ENCODE measurements at places on chromosomes 4 and X.

- DNase-seq, result no peak
Observed at GRCh38 chrX:53711436-53711835, 24.9 kb upstream of the HUWE1 start.

GRCh38 chr4:95212692-95213091 is 336.1 kb downstream of the UNC5C start:
- no peak for DNase-seq

DNA sequence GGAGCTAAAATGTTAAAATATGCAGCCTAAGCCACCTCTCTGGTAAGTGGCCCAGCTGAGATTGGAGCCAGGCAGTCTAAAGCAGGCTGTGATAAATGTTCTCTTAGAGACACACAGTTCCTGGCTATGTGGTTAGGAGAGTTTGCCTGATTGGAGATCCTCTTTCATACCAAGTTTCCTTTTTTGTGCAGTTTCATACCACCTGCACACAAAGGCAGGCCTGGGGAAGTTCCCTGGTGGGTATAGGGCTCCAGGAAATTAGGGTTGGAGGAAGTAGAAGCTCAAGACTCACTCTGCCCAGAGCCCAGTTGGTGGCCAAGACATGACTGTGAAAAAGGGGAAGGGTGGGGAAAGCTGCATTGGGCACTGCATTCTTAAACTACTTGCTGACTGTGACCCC is 16.9 kb downstream of the CYBB start:
- DNase-seq, result no peak

DNA sequence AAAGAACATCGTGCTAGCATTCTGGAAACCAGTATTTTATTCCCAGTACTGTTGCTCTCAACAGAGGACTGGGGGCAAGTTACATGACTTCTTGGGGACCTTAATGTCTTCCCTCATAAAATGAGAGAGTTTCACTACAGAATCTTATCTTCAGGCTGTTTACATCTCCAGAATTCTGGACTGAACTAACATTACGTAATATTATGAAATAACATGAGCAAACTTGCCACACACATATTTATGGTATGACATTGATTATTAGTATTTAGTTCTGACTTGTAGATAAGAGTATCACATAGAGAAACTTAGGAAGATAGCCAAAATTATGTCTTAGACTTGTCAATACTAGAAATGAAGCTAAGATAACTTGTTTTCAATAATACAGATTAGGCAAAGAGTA is 68.0 kb downstream of the NFKB1 start:
- peak; percentile 75 for DNase-seq

GRCh38 chr4:161949946-161950725 is 213.7 kb downstream of the FSTL5 start:
- peak; percentile 76 for DNase-seq

DNA sequence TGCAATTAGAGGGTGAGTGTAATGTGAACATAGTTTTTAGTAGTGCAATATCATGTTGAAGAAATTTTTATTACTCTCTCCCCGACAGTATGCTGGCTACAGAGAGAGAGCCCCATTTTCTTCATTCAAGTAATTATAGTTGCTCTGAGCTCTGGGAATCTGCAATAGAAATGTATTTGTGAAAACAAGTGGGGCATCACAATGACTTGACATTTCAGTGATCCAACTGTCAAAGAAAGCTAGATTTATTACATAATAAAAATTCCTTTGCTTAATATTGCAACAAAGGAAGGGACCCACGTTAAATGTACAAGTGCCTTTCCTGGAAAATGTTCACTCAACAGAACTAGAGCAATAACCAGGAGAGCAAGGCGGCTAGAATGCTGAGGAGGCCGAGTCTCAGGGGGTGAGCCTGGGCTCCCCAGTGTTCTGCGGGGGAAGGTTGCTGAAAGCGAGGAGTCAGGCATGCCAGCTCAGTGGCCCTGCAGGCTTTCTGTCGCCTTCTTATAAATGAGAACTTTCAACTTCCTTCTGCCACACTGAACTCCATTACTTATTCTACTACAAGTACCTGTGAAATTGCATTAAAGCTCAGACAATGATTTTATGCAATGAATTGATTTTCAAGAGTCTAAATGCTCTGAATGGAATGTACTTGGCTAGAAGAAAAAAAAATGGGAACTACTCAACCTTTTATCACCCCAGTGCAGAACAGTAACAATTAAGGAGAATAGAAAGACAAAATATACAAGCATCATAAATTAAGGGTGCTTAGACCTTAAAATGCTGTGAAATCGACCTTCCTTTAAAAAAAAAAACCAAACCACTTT is 476.4 kb downstream of the AFF2 start:
- DNase-seq, result no peak

GRCh38 chrX:30620980-30621618 is 32.1 kb upstream of the GK start:
- peak; percentile 91 for DNase-seq

GRCh38 chr4:7857238-7857701 is 82.4 kb downstream of the AFAP1 start:
- peak; percentile 97 for DNase-seq

DNA sequence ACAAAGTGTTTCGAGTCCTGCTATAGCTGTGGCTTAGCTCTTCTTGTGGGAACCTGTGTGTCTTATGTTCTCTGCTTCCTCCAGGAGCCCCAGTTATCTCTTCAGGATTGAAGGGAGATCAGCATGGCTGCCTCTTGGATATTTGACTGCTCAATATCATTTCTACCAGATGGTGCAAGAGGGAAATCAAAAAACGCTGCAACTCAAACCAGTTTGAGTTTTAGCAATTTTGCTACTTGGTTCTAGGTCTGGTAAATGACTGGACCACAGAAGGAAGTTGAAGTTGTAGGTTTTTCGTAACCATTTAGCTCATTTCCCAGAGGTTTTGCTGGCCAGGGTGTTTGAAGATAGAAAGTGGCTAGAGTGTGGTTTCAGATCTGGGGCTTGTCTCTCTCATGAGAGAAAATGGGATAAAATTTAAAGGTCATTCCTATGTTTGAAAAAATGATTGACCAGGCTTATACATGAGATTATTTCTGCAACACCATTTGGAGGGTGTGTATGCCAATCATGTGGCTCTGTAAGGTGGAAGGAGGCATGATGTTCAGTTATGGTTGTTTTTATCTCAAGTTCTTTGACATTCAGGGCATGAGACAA is 210.4 kb downstream of the SPRY1 start:
- DNase-seq, result no peak

DNA sequence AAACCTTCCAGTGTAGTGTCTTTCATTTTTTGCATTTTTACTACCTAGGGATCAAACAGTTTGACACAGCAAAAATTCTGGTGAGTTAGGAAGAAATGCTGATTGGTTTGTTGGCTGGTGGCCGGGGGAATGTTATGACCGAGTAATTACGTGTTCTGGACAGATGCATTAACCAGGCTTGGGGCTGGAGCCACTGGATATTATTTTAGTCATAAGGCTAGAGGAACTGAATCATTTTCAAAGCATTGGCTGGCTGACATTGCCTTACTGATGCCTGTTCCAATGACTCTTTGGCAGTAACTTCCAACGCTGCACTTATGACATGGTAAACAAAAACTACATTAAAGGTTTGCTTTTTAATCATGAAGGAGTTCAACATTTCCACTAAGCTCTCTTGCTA is 84.6 kb downstream of the FBXO8 start:
- DNase-seq, result peak; percentile 89

DNA sequence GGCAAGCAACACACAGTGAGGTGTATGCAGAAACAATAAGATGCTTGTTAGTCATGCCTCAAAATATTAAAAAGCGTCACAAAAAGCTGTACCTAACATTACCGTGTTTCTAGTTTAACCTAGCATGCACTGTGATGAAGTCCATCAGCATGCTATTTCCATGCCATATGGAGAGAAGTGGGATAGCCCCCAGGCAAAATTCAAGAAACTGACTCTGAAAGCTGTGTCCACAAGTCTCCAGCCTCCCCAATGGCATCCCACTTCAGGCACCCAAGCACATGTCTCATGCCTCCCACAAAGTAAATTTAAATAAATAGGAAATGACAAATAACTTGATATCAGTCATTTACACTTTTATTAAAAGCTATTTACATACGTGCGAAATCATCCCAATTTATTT is 10.8 kb downstream of the GABRA2 start:
- DNase-seq, result no peak

DNA sequence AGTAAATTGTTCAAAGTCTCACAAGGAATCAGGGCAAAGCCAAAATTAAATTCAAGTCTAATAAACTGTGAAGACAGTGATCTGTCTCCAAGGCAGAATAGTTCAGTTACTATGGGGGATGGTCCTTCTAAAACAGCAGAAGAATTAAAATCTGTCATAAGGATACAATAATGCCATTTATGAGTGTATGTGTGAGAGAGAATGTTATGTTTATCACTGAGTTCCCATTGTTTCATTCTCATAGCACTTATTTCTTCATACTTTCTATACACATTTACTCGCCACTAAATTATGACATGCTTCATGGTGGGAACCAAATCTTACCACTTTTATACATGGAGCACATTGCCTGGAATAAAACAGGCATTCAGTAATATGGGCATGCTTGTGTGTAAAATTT is 102.5 kb downstream of the AMMECR1 start:
- no peak for DNase-seq

GRCh38 chrX:91066104-91066503 is 368.5 kb upstream of the PABPC5 start:
- DNase-seq, result no peak

DNA sequence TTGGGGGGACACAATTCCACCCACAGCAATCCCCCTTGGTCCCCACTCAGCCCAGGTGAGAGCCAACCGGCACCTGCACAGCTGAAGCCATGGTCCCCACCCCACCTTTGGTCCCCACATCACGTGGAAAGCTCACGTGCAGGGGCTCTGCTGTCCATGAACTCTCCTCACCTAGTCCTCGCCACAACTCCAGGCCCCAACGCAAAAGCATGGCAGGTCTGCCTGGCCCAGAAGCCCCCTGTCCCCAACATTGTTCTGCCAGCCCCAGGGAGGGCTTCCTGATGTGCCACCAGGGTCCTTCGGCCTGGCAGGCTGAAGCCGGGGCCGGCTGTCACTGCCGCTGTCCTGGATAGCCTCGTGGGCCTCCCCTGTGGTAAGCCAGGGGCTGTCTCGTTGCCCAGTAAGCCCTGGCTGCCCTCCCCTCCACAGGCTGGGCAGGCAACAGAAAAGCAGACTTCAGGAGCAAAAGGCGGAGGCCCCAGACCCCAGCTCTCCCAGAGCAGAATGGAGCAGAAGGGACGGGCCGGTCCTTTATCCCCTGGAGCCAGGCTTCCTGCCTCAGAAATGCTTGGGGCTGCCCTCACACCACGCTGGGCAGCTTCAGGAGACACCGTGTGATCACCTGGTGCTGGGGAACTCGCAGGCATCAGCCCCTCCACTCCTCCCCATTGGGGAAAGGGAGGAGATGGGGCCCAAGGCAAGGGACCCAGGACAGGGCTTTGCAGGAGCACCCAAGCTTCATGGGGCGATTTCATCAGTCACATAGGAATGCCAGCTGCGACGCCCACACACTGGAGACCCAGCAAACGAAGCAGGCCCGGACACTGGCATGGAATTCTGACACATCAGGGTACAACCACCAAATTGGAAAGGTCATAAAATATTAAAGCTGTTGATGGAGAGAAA is 103.7 kb downstream of the ADRA2C start:
- no peak for DNase-seq

GRCh38 chrX:19739683-19740082 is 147.7 kb downstream of the SH3KBP1 start:
- DNase-seq, result peak; percentile 70

GRCh38 chrX:153736871-153737441 is 12.3 kb downstream of the ABCD1 start:
- DNase-seq, result no peak

Data from fibroblast of lung (primary cell).